Activated CD8-positive, alpha-beta memory T cell treated with anti-CD3 and anti-CD28 coated beads for 1 hour (primary cell): ENCODE measurements at places on chromosomes 3 and 15.

DNA sequence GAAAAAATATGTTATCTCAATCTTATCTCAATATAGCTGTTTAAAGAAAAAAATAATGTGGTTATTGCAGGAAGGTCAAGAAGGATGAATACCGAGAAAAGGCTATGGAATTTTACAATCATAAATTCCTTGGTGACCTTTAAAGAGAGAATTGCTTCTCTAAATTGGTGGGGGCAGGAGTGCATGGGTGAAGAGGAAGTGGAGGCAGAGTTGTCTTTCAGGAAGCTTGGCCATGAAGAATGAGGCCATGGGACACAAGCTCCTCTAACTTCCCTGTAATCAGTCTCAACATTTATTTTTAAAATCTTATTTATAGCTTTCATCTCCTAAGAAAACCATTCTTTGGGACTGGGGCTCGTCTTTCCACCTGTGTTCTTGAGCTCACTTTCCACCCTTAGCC, 22.4 kb upstream of the ALDH1A2 start:
- no peak for DNase-seq

- DNase-seq, result no peak
Observed at GRCh38 chr3:156761007-156761406, 65.1 kb upstream of the LEKR1 start.

DNA sequence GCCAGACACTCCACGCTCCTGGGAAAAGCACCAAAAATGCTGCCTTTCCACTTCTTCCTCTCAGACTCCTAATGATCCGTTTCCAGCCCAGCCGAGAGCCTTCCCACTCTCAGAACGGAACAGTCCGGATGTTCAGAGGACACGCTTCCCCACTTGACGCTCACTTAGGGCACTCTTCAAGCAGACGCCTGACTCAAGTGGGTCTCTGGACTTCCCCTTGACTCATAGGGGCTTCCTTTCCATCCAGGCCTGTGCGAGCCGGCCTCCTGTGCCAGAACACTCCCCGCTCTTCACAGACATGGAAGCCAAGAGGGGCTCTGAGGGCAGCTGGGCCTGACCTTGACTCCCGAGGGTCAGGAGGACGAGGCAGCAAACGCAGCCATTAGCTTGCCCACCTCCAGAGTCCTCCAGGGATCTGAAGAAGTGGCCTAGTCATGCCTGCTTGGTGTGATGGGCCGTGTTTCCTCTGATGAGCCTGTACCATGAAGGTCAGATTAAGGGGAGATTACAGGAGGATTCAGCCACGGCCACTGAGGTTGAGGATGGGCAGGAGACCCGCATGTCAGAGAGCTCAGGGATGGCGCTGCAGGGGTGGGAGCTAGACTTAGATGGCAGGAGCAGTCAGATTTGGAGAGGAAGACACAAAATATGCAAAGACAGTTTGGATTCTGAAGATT, 114.7 kb upstream of the TLE3 start:
- DNase-seq, result no peak

DNA sequence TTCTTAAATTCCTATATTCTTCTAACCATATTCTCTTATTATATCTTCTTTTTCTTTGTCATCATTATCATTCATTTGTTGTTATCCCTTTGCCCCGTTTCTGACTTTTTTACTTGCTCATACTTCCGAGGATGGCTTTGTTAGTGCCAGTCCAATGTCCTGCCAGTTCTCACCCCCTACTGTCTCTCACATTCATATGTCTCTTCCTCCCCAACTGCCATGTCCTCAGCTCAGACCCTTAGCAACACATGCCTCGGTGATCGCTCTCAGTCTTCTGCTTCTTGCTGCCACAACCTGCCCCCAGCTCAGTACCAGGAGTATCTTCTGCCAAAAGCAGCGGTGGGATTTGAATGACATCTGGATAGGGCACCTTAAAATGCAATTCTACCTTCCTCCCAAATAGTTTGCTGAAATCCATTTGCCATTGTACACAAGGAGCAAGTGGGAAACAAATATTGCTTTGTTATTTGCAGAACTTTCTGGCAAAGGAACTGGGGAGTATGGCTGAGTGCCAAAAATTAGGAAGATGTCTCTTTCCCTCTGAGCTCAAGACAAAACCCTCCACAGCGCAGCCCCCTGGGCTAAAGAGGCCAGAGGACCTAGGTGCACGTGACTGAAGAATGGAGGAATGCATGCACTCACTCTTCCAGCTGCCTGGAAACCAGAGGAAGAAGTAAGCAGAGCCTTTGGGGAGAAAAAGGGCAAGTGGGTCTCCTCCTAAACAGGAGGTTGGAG, 57.7 kb upstream of the CTNNB1 start:
- no peak for DNase-seq

DNA sequence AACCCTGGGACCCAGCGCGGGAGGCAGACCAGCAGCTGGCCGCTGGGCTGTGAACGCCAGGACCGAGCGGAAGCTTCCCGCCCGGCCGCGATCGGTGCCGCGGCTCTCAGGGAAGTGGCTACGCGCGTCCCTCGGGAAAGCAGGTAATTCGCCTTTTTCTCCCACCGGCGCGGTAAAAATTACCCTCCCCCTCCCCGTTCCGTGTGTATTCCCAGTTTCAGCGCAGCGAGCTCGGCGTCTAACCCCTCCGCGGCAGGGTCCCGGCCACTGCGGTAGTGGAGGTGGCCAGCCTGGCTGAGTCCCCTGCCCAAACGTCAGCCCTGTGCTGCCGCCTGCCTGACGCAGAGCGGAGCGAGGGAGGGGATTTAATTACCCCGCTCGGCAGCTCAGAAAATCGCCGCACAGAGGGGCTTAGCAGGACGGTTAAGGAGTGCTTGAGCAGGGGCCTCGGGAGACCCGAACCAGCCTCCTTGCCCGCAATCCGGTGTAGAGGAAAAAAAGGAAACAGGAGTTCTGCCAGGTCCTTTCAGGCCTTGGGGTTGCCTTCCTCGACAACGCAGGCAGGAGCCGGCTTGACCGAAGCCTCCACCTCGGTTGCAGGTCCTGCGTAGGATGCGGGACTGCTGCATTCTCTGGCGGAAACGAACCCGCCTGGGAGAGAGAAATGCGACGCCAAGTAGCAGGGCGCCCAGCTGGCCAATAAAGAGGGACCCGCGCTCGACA, 2.9 kb downstream of the GATA2 start:
- DNase-seq, result no peak
